IPS DF 6.9 (cell line): ENCODE measurements at places on chromosomes 2 and 18.

DNA sequence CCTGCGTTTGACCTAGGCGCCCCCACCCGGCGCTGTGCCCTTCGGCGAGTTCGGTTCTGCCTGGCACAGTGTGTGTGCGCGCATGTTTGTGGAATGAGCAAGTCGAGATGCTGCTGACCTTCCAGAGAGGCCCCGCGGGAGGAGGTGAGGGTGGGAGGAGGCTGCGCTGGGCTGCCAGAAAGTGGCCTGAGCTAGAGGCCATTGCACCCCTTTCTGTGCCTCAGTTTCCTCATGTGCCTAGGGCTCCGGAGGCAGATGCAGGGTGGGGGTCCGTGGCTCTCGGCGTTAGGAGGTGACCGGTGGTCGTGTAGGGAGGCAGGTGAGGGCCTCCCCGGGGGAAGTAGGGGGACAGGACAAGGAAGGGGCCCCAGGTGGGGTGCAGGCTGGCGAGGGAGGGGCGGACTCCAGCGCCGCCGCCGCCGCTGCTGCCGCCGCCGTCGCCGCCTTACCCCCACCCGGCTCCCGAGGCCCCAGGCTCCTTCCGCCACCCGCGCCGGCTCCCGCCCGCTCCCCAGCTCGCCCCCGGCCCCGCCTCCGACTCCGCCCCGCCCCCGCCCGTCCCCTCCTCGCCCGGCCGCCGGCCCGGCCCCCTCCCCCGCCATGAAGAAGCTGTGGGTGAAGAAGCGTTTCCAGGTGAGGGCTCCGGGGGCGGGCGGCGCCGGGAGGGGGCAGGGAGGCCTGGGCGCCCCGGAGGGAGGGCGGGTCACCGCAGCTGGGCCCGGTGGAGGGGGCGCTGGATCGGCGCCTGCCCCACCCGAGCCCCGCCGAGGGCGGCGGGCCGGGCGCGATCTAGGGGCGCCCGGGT lies 7.0 kb downstream of the SPEG start:
- no peak for DNase-seq
- H3K27me3 ChIP-seq: peaks cover 7% of the 10 kb centered on the region; the same call in 1 of the 2 replicates
- no peaks in the 10 kb centered on the region for H3K36me3 ChIP-seq
- peak overlapping the region; percentile 74 for H3K4me3 ChIP-seq

DNA sequence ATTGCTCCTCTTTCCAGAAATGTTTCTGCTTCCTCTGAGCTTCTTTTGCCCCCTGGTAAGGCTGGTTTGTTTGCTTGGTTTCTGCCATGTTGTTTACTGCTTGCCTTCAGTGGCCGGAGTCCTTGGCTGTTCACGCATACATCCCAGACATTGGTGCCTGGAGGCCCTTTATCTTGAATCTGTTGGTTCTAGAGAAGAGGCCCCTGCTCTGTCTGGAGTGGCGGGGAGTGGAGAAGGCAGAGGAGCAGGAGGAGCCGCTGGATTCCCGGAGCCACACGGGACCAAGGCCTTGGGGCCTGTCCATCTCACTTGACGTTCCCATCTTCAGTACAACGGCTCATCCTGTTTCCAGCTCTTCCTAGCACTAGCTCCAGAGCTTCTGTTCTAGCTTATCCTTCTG lies 77.2 kb upstream of the PXDN start:
- H3K4me3 ChIP-seq: no peak overlapping the region
- no peak for DNase-seq

DNA sequence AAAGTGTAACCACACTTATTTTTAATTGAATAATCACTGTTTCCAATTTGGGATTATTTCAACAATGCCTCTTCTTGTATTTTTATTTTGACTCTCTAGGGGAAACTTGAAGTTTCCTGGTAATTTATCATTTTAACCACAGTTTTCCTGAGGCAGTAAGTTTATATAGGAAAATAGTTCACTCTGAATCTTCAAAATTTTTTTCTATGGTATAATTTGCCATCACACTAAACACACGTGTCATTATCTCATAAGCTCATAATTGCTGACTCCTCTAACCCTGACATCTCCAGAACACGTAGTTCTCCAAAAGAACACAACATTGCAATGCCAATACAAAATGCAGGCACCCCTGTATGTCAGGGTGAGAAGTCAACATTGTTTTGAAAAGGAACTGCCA lies 102.2 kb upstream of the FZD7 start:
- no peak overlapping the region for H3K27ac ChIP-seq
- peaks cover 1% of the 10 kb centered on the region for H3K4me1 ChIP-seq
- H3K27me3 ChIP-seq: no peaks in the 10 kb centered on the region
- no peak for DNase-seq

DNA sequence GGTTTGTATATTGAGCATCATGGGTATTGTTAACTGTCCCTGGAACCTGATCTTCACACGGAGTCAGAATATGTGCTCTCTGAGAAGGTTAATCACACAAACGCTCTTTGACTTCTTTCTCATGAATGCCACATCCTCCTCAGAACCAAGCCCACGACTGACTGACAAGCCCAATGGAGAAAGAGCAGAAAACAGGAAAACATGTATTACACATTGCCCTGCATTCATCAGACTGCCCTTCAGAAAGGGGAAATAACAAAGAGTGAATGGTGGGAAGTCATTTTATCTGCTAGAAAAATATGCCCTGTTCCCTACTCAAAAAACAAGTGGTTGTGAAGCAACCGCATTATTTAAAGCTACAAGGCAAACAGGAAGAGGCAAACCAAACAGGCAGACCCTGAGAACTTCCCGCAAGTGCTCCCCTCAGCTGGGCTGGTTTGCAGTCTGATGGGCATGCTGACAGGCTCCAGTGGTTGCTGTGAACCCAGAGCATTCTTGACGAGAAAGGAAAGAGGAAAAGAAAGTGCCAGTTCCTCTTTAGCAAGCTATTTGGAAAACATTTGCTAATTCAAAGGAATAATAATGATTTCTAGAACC lies 172.9 kb upstream of the SETBP1 start:
- DNase-seq: no peak
- no peaks in the 10 kb centered on the region for H3K36me3 ChIP-seq
- no peak overlapping the region for H3K4me3 ChIP-seq
- no peaks in the 10 kb centered on the region for H3K27me3 ChIP-seq

DNA sequence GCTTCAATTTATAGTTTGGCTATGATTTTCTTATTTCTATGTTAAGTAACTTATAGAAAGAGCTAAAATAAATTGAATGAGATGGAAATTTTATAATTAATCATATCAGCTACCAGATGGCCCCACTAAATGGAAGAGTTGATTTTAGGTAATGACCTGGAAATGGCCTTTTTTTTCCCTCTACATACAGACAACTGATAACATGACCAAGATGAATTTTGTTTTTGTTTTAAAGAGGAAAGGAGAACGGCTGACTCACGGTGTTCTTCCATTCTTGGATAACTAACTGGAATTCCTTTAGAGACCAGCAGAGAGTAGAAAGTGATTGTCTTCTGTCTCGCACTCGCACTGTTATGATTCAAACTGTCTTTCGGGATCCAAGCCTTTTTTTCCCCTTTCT lies 91.0 kb downstream of the TMEM185B start:
- no peak overlapping the region for H3K4me3 ChIP-seq
- no peaks in the 10 kb centered on the region for H3K27me3 ChIP-seq
- no peaks in the 10 kb centered on the region for H3K36me3 ChIP-seq
- DNase-seq: no peak
